Caudate nucleus (tissue), 63 donors: ENCODE measurements at places on chromosomes 3 and 15.

- no peak for DNase-seq
Measured at GRCh38 chr3:9590282-9590791, 36.7 kb upstream of the LHFPL4 start.

GRCh38 chr15:77695961-77696582 lies 63.4 kb upstream of the LINGO1 start:
- DNase-seq: no peak

GRCh38 chr15:73142802-73143762 lies 90.8 kb downstream of the NEO1 start:
- DNase-seq: no peak

- no peak for DNase-seq
Measured at GRCh38 chr15:82543160-82543559, 2.9 kb upstream of the RPS17 start.

DNA sequence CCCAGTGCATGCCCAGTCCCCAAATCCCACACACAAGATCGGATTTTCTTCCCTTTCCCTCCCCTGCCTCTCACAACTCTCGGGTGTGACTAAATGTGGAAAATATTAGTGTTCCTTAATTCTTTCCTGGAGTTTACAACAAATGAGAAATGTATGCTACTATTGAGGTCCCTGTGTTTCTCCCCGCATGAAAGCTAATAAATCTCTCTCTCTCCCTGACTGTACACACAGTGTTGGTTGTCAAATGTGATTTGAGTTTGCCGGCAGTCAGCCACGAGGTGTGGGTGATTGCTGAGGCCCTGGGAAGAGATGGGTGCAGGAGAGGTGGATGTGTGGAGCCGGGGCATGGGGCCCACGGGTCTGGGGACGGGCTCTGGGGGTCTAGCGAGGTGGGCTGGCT lies 161.4 kb upstream of the IQSEC1 start:
- DNase-seq: no peak

DNA sequence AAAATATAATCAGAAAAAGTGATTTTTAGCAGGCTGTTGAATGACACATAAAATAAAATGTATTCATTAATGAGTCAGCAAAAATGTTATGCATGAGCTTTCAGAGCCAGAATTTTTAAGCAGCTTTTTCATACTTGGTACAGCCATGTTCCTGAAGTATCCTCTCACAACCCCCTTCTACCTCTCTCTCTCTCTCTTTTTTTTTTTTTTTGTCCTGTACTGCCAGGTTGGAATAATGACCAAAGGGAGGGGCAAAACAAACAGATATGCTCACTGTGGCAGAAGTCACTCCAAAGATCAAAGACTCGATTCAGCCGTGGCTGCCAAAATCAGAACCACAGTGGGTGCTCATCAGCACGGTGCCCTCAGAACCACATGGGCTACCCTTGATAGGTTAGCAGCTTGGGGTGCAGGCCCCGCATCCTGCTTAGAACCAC lies 383.0 kb downstream of the ZBTB20 start:
- DNase-seq: no peak

DNA sequence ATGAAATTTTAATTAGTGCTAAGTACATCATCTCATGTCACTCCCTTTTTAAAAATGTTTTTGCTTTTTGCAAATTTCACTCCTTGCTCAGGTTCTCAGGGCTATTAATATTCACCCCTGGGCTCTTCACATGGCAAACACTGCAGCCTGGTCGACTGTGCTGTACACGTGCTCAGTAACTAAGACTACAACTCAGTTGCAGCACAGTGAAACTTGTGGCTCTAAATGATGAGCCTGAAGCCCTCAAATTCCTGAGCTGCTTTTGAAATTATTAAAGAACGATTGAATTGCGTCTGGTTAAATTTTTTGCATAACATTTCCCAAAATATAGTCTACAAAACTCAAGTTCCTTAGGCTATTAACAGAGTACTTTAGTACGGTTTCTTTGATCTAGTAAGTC lies 159.3 kb upstream of the C2CD4B start:
- DNase-seq: no peak

DNA sequence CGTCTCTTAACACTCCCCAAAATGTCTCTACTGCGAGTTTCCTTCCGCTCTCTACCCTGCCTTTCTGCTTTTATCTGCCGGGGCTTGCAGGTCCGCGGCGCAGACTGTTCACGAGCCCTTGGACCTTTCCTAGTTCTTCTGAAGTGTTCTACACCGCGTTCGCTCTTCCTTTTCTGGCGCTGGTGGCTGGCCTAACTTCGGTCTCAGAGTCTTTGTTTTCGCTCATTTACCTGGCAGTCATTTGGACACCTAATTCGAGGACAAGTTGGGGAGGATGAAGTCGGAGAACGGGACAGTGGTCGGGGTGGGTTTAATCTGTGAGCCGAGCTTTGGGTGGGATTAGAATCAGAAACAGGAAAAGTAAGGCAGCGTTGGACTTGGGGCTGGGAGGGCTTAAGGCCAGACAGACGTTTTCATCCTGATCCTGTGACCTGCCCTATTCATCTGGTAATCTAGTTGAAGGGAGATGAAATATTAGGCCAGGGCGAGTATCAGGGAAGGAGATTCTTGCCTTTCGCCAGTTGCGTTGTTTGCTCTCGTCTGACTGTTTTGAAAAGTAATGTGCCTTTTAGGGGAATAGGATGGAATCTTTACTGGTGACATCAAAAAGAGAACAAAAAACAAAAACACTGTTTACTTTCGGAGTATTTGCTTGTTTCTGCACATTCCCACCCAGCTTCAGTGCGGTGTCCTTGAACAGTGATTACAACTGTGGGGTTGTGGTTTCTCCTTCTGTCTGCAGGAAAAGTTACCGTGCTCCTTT lies 1.8 kb downstream of the DIPK2A start:
- no peak for DNase-seq
